Uterus (tissue), 4 donors: ENCODE measurements at places on chromosomes 1 and 21. TPM values are rescaled to one million over a fixed set of nuclear protein-coding genes. Genes with fewer than 3 reads are reported as not detected.

The CNKSR1 gene
- total RNA-seq, result 3.3 TPM

The CRABP2 gene
- total RNA-seq, result not detected

The AMPD1 gene
- 1.3 TPM for total RNA-seq

The KRTAP13-2 gene
- total RNA-seq, result not detected

The HCN3 gene
- total RNA-seq, result not detected

The GNG12 gene
- total RNA-seq, result 118 TPM

The PRAMEF18 gene
- total RNA-seq, result not detected

The OPN3 gene
- total RNA-seq, result 34.9 TPM

The OR2T2 gene
- total RNA-seq, result not detected

The EXTL1 gene
- total RNA-seq, result 2.7 TPM

The COL8A2 gene
- total RNA-seq, result 16.6 TPM

The LCE3D gene
- total RNA-seq, result not detected

The KRTAP6-3 gene
- not detected for total RNA-seq

The B4GALT2 gene
- 2.3 TPM for total RNA-seq

The DMBX1 gene
- not detected for total RNA-seq

The PPFIA4 gene
- not detected for total RNA-seq

The NPL gene
- 0.51 TPM for total RNA-seq

The HMCN1 gene
- total RNA-seq, result 92.9 TPM

The KIAA0040 gene
- total RNA-seq, result 17.5 TPM

The CELA3A gene
- not detected for total RNA-seq

The CASQ2 gene
- total RNA-seq, result 2.1 TPM

The TNFRSF1B gene
- total RNA-seq, result 53.4 TPM

The NFYC gene
- total RNA-seq, result 31.8 TPM

The CADM3 gene
- total RNA-seq, result 2.7 TPM

The ESRRG gene
- not detected for total RNA-seq

The TNNT2 gene
- 0.21 TPM for total RNA-seq

The CELA2B gene
- total RNA-seq, result not detected

The PGLYRP3 gene
- total RNA-seq, result not detected

The KCNE2 gene
- not detected for total RNA-seq

The NCMAP gene
- total RNA-seq, result 0.48 TPM

The PDPN gene
- total RNA-seq, result 31.4 TPM

The GNG4 gene
- total RNA-seq, result 8.2 TPM

The DIO1 gene
- total RNA-seq, result not detected

The FCRL6 gene
- total RNA-seq, result 1.1 TPM

The ARMH1 gene
- total RNA-seq, result 2.7 TPM

The TMPRSS2 gene
- total RNA-seq, result 0.26 TPM

The INKA2 gene
- total RNA-seq, result 16.4 TPM

The SELENBP1 gene
- 70.8 TPM for total RNA-seq
